Stimulated activated CD4-positive, alpha-beta T cell treated with anti-CD3 and anti-CD28 coated beads, Interleukin-12 subunit alpha, Interleukin-12 subunit beta, amount 100 ng/mL, for 48 hours (primary cell): ENCODE measurements at places on chromosomes 2 and 18.

GRCh38 chr2:183493040-183493439 is 368.8 kb downstream of the NUP35 start:
- DNase-seq, result no peak

DNA sequence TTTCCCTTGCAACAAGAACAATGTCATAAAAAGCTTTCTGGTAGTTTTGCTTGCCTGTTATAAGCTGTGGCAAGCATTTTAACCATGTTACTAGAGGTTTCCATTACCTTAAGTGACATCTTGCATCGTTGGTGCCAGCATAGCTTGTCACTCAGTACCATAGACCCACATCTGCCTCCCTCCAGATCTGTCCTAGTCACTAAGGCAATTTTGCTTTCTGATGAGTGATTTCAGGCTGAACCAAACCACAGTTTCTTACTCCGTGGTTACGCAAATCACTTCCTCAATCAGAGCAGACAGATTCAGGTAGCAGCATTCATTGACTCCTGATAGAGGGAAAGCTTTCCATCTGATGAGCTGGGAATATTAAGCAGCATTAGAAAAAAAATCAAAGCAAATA is 1057.5 kb upstream of the FAM98A start:
- no peak for DNase-seq

- DNase-seq, result no peak
Measured at GRCh38 chr2:17355608-17356329, 162.5 kb downstream of the RAD51AP2 start.

DNA sequence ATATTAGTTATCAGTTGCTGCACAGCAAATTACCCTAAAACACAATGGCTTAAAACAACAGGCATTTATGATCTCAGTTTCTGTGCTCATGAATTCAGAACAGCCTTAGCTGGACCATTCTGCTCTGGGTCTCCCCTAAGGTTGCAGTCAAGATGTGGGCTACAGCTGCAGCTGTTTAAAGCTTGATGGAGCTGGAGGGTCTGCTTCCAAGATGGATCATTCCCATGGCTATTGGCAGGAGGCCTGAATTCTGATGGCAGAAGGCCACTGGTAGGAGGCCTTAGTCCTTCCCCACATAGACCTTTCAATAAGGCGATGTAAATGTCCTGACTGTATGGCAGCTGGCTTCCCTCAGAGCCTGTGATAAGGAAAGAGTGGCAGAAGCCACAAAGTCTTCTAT is 118.6 kb upstream of the SERPINE2 start:
- DNase-seq, result no peak
